Activated CD8-positive, alpha-beta memory T cell treated with anti-CD3 and anti-CD28 coated beads for 4 hours (primary cell): ENCODE measurements at places on chromosomes 7 and 10.

DNA sequence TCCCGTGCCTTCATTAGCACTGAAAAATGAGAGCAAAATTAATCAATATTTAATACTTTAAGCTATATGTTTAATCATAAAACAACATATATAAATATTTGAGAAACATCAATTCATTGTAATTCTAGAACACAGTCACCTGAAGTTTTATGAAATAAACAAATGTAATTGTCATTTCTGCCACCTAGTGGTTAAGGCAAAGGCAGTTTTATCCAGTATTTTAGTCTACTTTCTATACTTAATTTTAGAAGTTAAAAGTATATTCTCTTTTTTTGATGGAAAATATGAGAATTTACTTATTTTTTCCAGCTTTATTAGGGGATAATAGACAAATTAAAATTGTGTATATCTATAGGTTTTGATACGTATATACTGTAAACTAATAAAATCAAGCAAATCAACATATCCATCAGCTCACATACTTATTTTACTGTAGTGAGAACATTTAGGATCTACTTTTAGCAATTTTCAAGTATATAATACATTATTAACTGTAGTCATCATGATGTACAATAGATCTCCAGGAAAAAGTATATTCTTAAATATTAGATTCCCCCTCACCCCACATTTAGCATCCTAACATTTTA lies 16.9 kb downstream of the PCGF6 start:
- no peak for DNase-seq

DNA sequence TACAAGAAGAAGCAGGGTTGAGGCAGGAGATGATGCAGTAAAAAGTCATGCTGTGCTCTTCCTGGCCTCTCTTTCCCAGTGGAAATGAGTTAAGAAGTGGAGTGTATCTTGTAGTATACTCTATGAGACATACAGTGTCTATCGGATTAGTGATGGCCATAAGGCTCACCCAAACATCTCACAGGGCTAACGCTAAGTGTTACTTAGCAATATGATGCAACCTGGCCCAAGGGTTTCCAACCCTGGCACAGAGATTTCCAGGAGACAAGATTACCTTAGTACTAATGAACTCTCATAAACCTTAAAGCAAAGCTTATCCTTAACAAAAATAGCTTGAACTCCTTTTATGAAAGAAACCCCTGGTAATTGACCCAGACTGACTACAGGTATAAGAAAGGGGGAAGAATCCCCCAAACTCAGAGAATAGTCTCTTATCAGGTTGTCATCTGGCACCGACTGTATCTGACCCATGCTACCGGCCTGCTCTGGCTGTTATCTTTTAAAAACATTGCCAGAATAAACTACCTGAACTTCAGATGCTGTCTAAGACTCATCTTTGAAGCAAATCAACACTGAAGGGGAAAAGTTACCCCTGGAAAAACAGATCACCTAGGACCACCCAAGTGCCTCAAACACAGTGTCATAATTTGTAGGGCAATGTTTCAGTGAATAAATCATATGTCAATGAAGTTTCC lies 1002.0 kb downstream of the REEP3 start:
- no peak for DNase-seq

DNA sequence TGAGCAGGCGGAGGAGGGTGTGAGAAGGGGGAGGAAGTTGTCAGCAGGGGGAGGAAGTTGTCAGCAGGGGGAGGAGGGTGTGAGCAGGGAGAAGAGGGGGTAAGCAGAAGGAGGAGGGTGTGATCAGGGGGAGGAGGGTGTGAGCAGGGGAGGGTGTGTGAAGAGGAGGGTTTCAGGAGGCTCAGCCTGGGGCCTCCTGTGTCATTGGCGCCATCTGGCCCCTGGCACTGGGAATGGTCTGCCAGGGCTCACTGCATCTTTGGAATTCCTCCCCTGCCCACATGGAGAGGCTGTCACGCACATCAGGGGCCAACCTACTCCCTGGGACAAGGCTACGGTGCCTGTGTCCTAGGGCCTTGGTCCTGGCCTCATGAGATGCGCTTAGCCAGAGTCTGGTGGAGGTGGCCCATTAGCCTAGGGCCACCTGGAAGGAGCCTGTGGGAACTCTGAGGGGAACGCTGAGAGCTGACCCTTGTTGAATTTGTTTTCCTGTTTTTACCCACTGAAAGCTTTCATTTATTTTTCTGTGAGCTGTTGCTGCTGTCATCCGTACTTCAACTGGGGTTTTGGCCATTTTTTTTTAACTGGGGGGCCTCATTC lies 18.0 kb downstream of the CAMK2B start:
- DNase-seq, result no peak

GRCh38 chr7:127158659-127159058 lies 94.1 kb downstream of the GRM8 start:
- no peak for DNase-seq

DNA sequence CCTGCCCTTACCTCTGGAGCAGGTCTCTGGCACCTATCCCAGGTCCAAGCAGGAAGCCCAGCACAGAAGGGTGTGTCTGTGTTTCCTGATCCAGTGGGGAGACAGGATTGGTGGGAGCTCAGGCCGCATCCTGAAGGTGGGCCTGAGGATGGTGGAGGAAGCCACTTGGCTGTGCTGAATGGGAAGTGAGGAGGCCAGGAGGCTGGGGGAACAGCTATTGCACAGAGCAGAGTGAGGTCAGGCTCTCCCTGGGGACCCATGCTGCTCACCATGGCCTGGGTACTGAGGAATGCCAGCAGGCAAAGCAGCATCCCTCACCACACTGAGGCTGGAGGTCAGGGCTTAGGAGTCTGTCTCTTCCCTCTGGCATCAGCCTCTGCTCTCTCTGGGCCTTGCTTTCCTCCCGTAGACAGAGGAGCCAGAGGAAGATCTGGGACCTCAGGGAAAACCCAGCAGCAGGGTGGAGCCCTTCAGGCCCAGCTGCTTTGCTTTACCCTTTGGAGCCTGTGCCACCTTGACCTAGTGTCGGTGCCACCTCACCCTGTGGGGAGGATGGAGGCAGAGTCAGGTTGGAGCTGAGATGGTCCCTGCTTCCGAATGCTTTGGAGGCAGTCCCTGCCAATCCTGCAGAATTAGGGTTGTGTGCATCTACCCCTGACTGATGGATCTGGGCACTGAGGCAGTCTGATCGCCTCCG lies 39.0 kb downstream of the CDH23 start:
- no peak for DNase-seq

DNA sequence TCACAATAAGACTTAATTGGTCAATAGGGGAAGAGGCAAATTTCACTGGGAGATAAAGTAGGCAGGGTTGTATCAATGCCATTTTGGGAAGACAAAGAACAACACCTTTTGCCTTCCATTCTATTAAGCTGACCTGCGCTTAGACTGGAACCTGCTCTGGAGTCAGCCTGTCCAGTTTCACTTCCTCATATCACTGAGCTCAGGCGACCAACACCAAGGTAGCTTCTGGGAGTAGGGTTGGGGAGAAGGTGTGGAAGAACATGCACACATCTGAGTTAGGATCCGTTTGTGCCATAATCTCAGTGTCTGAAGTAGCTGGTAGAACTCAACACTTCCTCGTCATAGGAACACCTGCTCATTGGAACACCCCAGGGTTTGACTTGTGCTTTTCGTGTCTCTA lies 527.4 kb upstream of the IGFBP3 start:
- DNase-seq, result no peak

DNA sequence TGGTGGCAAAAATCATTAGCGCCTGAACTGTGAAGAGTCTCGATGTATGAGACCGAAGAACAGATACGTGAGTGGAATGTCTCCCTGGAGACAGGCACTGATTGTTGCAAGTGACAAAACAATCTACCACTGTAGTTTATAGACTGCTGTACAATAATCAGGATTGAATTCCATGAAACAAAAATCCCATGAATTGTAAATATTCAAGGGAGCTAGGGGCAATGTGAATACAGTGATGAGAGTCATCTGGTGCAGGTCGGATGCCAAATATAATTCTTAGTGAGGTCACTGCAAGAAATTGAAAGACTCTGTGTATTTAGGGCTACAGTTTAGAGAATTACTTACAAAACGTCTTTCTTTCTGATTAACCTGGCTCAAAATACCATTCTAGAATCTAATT lies 594.4 kb upstream of the VSTM2A start:
- DNase-seq, result no peak

GRCh38 chr10:132850896-132851295 lies 64.9 kb upstream of the NKX6-2 start:
- no peak for DNase-seq
